ENCODE measurements at places on chromosomes 12 and 14.

GRCh38 chr14:54220071-54220703 lies 176.6 kb upstream of the CDKN3 start:
- DNase-seq = no peak

DNA sequence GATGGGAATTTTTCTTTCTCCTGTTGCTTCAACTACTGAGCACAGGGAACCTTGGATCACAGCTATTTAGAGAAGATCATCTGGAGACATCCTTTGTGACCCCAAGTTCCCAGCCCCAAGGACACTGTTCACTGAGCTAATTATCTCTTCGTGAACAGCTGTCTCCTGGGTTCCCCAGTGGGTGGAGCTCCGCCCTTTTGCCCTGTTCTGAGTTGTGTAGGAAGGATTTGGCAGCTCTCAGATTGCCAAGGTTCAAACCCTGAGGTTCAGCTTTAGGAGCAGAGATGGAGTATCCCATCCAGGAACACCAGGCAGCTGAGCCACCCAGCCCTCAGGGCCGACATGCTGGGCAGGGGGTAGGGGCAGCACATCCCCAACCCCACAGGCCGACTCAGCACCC lies 32.0 kb downstream of the NGB start:
- no peak for DNase-seq

- DNase-seq = no peak
These were observed 35.8 kb downstream of the MYF5 start for GRCh38 chr12:80752464-80752863.

DNA sequence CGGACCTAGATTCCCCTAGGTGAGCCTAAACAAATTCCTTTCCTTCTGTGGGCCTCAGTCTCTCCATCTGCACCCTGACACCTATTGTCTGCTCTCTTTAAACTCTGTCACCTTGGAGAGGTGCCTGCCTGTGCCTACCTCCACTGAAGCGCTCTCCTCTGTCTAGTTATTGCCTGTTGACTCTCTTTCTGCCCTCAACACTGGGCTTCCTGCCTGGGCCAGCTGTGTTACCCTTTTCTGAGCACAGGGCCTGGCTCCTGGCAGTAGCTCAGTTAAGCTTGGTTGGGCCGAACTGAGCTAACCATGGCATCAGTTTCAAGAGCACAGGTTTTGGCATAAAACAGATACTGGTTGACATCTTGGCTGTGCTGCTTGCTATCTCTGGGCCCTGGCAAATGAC lies 43.5 kb downstream of the PRMT8 start:
- no peak for DNase-seq

GRCh38 chr12:63419154-63419553 lies 249.1 kb downstream of the DPY19L2 start:
- no peak for DNase-seq

GRCh38 chr12:81798294-81798693 lies 39.1 kb upstream of the PPFIA2 start:
- DNase-seq = no peak

GRCh38 chr12:50016501-50017475 lies 8.5 kb downstream of the RACGAP1 start:
- no peak for DNase-seq

DNA sequence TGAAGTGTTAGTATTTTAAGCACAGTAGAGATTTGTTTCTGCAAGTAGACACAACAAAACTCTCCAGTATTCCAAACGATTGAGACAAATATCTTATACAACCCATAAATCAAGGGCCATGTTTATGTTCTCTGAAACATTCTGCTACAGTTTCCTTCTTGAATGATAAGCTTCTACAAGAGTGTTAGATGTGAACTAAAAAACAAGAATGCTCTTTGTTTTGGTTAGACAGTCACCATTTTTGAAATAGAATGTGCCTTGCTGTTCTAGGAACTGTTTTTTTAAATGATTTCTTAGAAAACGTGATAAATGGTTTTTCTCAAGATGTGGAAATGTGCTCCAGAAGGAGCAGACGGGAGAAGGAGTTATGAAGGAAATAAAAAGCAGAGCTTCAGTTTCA lies 1656.3 kb upstream of the FLRT2 start:
- no peak for DNase-seq

DNA sequence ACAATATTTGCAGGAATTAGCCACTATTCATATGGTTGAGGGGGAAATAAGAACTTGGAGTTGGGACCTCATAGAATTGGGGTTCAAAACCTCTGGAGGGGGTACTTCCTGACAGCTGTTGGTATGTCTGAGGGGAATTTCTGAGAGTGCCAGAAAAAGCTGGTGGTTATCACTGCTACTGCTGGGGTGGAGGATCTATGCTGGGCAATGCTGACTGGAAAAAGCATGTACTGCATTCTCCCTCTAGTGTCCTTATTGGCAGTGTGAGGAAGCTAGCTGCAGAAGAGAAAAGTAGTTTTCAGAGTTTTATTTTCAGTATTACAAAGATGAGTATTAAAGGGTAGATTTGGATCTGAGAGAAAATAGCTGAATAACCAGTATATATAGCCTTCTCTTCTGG lies 88.8 kb downstream of the FUT8 start:
- no peak for DNase-seq

DNA sequence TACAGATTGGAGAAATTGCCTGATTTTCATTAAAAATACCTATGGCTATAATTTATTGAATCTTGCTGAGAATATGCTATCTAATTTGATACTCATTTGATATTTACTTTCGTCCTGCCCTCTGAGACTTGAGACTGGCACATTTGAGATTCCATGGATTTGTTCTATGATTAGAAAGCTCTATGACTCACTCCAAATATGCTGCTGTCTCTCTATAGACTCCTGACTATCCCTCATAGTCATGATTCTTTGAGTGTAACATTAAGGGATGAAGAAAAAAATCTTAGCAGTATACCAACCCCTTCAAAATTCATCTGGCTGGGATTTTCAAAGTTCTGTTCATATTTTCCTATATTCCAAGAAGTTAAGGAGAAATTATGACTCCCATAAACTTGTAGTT lies 191.9 kb downstream of the LRIG3 start:
- no peak for DNase-seq

- DNase-seq = no peak
These were observed 487.5 kb downstream of the TMEM121 start for GRCh38 chr14:106013879-106014376.

DNA sequence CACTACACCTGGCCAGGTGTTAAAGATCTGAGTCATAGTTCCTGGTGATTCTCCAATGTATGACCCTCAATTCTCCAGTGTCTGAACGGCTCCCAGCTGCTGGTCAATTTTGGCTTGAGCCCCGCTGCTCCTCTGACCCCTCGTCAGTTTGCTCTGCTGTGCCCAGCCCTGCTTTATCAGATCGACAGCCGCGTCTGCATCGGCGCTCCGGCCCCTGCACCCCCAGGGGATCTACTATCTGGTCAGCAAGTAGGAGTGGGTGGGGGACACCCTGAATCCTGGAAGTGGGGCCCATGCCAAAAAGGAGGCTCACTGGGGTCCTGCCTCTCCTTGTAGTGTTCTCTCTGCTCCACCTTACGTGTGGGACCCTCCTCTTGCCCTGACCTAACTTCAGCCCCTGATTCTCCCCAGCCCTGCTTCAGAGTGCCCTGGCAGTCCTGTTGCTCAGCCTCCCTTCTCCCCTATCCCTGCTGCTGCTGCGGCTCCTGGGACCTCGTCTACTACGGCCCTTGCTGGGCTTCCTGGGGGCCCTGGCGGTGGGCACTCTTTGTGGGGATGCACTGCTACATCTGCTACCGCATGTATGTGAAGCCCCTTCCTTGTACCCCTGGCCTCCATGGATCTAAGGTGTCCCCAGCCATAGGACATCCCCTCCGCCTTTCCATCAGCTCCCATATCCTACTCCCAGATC lies 5.0 kb downstream of the SLC39A5 start:
- DNase-seq = no peak

DNA sequence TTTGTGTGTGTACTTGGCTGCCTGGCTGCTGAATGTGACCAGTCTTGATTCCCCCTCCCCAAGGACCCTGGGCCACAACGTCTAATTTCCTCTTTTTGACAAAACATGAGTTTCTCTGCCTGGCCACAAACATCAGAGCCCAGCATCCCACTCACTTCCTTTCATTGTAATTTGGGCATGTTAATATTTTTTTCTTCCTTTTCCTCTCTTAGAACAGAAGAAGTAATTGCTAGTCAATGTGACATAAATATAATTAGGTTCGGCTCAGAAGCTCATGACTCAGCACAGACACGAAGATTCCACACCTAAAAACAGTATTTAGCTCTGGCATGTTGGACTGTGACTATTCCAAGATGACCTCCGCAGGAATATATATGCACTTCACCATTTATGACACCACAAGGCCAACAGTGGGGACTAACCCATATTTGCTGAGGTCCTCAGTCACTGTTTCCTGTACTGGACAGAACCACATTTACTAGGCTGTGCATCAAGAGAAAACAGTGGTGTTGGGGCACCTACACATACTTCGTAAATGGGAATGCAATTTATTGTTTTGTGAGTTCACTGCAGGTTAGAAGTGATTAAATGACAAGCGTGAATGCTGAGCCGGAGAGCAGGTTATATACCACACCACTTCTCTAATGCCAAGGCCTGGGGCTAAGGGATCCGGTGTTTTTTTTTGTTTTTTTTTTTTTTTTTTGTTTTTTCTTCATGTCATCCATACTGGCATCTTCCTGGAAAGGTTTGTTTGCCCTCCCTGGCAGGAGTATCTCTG lies 4.2 kb downstream of the GSG1 start:
- no peak for DNase-seq

DNA sequence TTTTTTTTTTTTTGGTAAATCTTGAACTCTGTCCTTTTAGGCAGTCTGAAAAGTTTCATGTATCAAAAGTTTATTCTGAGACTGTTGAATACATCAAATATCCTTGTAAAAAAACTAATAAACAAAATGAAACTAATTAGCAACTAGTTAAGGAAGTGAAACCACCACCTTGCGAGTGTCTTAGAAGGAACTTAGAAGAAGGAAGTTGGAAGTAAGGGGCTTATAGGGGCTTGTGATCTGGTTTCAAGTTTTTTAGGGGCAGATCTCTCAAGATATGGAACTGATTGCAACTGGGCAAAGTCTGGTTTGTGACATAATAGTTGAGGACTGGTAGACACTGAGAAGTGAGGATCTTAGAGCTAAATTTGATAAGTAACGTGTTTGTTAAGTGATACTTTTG lies 748.8 kb downstream of the C12orf50 start:
- no peak for DNase-seq

GRCh38 chr12:64639466-64639865 lies 29.2 kb downstream of the RASSF3 start:
- no peak for DNase-seq

DNA sequence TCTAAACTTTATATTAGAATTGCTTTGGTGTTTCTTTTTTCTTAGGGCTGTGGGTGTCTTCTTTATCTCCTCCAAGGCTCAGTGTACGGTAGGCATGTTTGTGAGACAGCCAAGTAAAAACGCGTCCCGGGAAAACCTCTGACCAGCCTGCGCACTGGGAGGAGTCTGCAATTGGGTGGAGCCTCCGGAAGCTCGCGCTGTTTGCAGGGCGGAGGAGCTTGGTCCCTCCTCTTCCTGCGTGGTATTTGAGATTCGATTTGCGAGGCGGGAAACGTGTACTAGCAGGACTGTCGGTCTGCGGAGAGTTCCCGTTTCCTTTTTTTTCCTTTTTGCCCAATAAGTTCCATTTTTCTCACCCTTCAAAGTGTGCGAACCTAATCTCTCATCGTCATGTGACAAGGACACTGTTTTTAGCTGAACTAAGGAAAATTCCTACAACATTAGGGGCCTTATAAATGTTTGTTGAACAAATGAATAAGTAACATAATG lies 182.1 kb upstream of the OTX2 start:
- DNase-seq = no peak

DNA sequence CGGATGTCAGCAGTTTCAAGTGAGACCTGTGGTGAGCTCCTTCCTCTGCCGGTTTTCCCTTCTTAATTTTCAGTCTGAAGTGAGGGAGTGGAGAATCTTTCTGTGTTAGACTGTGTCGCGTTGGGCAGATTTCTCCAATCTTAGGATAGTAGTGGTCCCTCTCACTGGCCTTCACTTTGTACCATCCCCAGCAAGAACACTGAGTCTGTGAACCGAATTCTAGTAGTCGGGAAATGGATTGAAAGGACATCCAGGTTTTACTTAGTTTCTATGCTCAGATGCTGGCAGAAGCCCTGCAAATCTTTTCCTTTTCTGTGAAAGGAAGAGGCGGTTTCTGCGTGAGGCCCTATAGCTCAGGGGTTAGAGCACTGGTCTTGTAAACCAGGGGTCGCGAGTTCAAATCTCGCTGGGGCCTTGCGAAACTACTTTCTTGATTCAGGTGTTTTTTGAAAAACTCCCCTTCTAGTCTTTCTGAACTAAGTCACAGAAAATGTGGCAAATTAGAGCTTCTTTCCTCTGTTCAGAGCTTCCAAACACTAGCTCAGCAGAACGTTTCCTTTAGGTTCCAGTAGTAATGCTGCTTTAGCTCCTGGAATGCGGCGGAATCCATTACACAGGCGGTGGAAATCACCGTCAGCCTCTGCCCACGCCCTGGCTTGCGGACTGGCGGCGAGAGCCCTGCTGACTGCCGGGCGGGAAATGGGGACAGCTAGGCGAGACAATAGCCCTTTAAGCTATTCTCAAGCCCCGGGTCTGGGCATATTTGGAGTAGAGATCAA lies 2.8 kb upstream of the RNASE4 start:
- DNase-seq = peak; percentile 83

- DNase-seq = no peak
These were observed 703.6 kb upstream of the FLRT2 start for GRCh38 chr14:84826294-84826693.

GRCh38 chr12:74922117-74922516 lies 287.5 kb downstream of the KCNC2 start:
- DNase-seq = no peak

DNA sequence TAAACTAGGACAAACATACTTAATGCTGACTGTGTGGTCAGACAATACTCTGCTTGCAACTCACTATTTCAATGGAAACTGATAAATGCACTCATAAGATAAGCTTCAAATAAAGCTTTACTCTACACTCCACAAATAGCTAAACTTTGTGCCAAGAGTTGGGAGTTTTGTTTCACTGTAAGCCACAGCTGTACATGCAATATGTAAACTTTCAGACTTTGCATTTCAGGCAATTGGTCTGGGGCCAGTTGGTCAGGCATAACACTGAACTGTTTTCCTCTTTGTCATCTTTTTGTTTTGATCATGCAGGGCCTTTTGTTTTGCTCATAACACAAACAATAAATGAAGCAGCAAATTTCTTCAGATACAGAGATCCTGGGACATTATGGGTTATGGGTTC lies 426.2 kb downstream of the IPO8 start:
- DNase-seq = no peak

- no peak for DNase-seq
These were observed 30.5 kb downstream of the YLPM1 start for GRCh38 chr14:74793506-74794155.

DNA sequence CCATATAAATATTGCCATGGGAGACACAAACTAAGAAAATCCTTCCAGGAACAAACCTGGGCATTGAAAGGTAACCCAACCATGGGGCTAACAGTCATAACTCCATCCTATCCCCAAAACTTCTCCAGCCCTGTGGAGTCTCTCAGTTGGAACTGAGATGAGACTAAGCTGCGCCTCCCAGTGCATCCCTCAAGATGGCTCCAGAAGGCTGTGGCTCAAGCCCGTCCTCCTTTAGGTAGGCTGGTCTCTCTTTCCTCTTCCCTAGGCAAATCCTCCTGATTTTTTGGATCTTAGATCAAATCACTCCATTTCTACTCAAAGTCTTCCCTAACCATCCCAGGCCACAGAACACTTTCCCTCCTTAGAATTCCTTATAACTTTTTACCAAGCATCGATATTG lies 364.3 kb upstream of the CCDC196 start:
- no peak for DNase-seq

- no peak for DNase-seq
These were observed 8.2 kb upstream of the ESPL1 start for GRCh38 chr12:53259891-53260290.

Data from T follicular helper cell (primary cell).